Adrenal gland (tissue), 19 donors: ENCODE measurements at places on chromosomes 4 and X.

DNA sequence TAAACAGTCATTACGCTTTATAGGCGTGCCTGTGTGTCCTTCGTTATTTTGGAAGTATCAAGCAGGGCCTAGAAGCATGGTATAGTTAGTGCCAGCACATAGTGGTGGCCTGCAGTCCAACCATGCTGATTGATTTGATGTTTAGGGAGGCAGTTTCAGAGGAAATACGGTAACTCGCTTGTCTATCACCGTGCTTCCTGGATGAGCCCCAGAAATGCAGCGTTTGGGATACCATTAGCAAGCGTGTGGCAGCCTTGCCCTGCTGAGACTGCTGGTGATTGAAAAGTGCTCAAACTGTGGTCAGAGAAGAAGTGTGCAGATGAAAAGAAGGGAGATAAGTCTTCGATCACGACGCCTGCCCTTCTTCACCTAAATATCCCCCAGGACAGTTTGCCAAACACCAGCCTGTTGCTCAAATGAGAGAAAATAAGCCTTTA, 158.4 kb downstream of the CHIC2 start:
- no peaks in the 10 kb centered on the region for H3K36me3 ChIP-seq
- H3K27ac ChIP-seq = no peak overlapping the region
- H3K27me3 ChIP-seq = no peaks in the 10 kb centered on the region
- peaks cover 13% of the 10 kb centered on the region for H3K4me1 ChIP-seq
- no peak for DNase-seq
- no peak overlapping the region for H3K4me3 ChIP-seq

DNA sequence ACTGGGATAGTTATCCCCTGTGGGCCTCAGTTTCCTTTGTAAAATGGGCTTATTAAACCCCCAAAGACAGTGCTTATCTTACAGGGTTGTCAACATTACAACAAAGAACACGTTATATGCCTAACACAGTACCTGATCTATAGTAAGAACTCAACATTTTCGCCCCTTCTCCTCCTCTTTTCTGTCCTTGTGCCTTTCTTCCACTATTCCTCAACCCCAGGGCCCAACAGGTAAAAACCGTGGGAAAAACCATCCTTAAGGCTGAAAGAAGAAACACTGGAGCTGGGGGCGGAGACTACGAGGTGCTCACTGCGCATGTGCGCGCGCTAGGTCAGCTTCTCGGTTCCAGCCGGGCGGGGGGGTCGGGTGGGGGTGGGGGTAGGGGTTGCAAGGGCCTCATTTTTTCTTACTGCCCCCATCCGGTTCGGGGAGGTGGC, 426 bp upstream of the XIAP start:
- H3K4me1 ChIP-seq = no peaks in the 10 kb centered on the region
- peak overlapping the region; percentile 66 for H3K4me3 ChIP-seq
- no peaks in the 10 kb centered on the region for H3K36me3 ChIP-seq
- H3K27ac ChIP-seq = peak overlapping the region; percentile 96
- DNase-seq = peak; percentile 72

- H3K36me3 ChIP-seq = no peaks in the 10 kb centered on the region
- no peaks in the 10 kb centered on the region for H3K27me3 ChIP-seq
- no peak overlapping the region for H3K27ac ChIP-seq
Measured at GRCh38 chrX:24019448-24019847, 7.5 kb downstream of the KLHL15 start.

DNA sequence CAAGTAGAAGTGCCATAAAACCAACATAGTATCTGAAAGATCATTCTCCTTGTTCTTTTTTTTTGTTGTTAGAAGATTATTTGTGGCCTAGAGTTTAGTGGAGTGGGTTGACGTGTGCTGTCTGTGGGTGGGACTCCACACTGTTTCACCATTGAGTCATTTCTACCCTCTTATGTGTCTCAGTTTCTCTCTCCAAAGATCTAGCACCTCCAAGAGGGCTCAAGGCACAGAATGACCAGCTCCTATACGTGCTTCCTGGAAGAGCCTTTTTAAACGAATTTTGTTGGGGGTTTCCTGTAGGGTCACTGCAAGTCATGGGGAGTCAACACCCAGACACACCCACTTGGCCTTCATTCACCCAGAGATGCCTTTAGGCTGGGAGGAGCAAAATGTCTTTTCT, 150.1 kb downstream of the KLF8 start:
- H3K4me1 ChIP-seq = no peaks in the 10 kb centered on the region
- no peaks in the 10 kb centered on the region for H3K36me3 ChIP-seq
- H3K27ac ChIP-seq = no peak overlapping the region
- no peaks in the 10 kb centered on the region for H3K27me3 ChIP-seq
- H3K4me3 ChIP-seq = no peak overlapping the region

- H3K36me3 ChIP-seq = no peaks in the 10 kb centered on the region
- no peak for DNase-seq
- no peak overlapping the region for H3K4me3 ChIP-seq
- H3K27ac ChIP-seq = peak overlapping the region; percentile 86
Measured at GRCh38 chr4:10030972-10031667, 9.8 kb upstream of the SLC2A9 start.

DNA sequence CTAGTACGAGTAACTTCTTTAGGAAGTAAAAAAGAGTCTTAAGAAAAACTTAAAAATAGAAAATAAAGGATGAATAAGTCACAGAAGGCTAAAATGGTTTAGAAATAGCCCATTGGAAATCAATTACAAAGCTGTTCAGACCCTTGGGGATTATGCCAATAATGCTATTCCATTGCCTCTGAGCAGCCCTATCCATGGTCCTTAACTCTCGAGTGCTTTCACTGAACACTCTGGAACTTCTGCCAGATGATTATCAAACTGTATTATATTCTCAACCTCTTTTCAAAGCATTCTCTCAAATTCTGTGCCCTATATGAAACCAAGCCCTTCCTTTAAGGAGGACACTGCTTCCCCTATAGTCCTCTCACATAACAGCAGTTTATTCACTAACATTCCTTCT, 17.0 kb downstream of the SLC9B1 start:
- H3K4me1 ChIP-seq = no peaks in the 10 kb centered on the region
- no peak overlapping the region for H3K27ac ChIP-seq
- no peak overlapping the region for H3K4me3 ChIP-seq
- H3K36me3 ChIP-seq = no peaks in the 10 kb centered on the region
- no peaks in the 10 kb centered on the region for H3K27me3 ChIP-seq
- no peak for DNase-seq

- no peak overlapping the region for H3K4me3 ChIP-seq
- no peak overlapping the region for H3K27ac ChIP-seq
- no peak for DNase-seq
- no peaks in the 10 kb centered on the region for H3K27me3 ChIP-seq
- H3K4me1 ChIP-seq = no peaks in the 10 kb centered on the region
- no peaks in the 10 kb centered on the region for H3K36me3 ChIP-seq
Measured at GRCh38 chr4:80610845-80611677, 275.5 kb downstream of the CFAP299 start.
